ENCODE measurements at places on chromosomes 12 and 14.

GRCh38 chr14:103879570-103880347 lies 32.4 kb upstream of the PPP1R13B start:
- no peak for DNase-seq

DNA sequence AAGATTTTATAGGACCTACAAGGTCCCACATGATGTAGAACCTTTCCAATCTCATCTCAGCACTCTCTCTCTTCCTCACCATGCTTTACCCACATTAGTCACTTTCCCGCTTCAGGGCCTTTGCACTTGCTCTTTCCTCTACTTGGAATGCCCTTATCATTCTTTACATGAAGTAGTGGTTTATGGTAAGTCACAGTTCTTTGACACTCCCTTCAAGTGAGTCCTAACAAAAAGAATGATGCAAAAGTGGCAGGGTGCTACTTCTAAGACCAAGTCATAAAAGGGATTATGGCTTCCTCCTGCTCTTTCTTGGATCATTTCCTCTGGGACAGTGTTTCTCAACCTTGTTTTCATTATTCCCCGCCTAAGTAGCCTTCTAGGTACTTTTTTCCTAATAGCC lies 13.1 kb downstream of the TMBIM4 start:
- no peak for DNase-seq

DNA sequence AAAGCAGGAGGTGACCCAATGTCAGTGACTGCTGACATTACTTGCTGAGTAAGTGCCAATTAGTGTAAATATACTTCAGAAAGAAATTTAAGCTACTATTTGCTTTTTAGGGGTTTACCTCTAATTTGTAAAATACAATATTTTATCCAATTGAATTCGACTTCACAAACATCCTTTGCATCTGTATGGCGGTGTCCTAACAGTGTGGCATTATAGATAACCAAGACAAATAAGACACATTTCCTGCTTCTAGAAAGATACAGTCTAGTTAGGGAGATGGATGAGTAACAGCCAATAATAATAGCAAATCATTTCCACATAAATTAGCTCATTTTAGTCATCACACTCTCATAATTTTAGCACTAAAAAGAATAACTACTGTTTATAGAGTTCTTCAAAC lies 196.5 kb downstream of the AKAP6 start:
- no peak for DNase-seq

DNA sequence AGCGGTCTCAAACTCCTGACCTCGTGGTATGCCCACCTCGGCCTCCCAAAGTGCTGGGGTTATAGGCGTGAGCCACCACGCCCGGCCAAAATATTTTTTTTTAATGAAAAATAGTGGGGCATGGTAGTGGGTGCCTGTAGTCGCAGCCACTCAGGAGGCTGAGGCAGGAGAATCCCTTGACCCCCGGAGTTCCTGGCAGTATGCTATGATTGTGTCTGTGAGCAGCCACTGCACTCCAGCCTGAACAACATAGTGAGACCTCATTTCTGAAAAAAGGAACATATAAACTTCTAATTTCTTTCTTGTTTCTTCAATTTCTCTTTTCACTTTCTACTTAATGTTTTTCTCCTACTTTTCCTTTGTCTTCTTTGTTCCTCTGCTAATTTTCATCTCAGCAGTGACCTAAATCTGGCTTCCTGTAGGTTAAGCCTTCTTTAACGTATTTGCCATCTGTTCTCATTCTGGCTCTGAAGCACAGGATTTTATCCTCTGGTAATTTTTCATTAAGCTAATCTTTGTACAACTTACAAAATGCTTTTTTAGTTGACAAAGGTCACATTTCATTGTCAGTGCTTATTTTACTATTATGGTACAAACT lies 4.5 kb upstream of the RPGRIP1 start:
- no peak for DNase-seq

DNA sequence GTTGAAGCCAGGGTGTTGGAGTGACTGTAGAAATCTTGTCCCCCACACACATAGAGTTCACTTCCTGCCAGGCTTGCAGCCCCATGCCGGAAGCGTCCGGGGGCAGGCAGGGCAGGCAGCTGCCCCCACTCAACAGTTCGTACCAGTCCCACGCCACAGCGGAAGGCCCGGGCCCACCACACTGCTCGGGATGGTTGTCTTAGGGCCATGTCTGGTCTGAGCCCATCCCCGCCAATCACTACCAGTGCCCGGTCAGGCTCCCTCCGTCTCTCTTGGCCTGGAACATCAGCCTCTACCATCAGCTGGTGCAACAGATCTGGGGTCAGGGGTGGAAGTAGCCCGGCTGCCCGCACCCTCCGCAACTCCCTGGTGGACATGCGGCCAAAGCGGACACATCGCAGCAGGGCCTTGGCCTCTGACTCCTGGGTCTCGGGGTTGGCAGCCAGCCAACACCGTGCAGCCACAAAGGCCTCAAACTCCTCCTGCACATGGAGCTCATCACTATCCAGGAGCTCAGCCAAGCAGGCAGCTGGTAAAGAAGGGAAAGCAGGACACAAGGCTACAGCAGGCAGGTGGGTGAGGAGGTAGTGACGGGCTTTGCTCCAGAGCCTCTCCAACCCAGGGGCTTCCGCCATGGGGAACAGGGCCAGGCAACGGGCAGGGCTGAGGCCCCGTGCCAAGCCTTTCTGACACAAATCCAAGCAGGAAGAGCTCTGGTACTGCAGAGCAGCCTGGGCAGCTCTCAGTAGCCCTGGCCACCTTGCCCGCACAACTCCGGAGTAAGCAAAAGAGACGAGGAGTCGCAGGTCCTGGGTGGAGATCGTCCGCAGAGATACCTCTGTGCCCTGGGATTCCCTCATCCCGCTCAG lies 5.9 kb downstream of the KLHL33 start:
- no peak for DNase-seq

- no peak for DNase-seq
These were observed 24.2 kb upstream of the CLEC14A start for GRCh38 chr14:38280081-38280480.

DNA sequence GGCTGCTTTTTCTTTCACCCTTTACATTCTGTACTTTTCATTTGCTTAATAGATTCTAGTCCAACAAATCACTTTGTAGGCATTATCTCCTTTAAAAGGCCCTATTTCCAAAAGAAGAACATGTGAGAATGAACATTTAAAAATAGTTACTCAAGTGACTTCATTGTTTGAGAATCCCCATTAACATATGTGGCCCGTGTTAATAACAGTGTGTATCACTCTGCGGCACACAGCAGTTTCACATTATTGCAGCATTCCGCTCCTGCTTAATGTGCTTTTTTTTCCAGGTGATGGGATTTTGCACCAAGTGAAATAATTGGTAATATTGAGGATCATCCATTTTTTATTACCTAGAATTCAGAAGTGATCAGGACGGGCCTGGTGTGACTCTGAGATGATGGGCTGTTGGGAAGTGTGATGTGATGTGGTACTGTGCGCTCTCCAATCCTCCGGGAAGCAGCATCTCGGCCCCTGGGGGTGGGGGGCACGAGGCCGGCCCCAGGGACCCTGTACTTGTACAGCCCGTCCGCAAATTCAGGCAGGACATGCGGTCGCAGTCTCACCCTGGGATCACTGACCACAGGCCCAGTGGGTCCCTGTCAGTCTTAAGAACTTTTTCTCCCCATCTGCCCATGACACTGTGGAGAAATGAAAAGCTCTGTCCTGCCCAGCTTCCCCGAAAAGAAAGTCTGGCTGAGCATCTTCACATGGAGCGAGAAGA lies 32.9 kb downstream of the SLC15A4 start:
- no peak for DNase-seq

DNA sequence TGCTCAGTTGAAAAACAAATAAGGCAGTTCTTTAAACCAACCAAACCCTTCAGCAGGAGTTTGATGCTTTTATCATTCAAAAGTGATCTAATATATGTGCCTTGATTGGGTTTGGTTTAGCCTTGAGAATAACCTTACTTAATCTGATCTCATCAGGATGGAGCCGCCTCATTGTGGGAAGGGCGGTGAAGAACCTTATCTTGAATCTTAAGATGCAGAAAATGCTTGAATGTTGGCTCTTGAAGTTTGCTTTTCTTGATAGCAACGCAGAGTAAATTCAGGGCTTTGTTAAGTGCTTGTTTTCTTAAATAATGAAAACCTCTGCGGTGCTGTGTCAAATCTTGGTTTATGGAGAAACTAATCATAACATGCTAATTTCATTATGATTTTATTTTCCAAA lies 138.2 kb downstream of the MON2 start:
- DNase-seq: no peak

GRCh38 chr12:103665971-103666370 lies 78.9 kb downstream of the STAB2 start:
- DNase-seq: no peak

DNA sequence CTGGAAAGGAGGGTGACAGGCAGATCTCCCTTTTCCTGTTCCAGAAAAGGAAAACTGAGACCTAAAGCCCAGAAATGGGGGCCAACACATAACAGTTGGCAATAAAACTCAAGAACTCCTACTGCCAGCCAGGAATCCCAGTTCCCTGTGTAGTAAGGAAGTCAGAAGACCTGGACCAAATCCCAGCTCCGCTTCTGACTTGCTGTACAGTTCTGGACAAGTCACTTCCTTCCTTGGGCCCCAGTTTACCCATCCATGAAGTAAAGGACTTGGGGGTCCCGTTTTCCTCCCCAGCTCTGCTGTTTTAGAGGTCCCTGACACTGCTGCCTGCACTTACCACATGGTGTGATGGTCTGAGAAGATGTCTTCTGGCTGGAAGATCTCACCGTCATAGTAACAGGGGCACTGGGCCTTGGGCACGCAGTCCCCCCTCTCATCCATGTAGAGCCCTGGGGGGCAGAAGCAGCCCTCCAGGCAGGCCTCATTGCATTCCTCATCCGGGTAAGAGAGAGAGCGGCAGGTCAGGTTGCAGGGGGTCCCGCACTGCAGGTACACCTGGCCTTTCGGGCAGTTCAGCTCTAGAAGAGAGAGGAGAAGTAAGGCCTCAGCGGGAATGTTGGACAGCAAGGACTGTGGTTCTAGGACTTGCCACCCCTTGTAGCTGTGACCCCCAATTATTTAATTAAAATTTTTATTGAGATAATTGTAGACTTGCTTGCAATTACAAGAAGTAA lies 72.1 kb downstream of the VWF start:
- no peak for DNase-seq

- DNase-seq: no peak
These were observed 39.3 kb downstream of the SETD3 start for GRCh38 chr14:99441157-99441870.

- no peak for DNase-seq
These were observed 10.4 kb downstream of the CORO1C start for GRCh38 chr12:108720757-108721514.

DNA sequence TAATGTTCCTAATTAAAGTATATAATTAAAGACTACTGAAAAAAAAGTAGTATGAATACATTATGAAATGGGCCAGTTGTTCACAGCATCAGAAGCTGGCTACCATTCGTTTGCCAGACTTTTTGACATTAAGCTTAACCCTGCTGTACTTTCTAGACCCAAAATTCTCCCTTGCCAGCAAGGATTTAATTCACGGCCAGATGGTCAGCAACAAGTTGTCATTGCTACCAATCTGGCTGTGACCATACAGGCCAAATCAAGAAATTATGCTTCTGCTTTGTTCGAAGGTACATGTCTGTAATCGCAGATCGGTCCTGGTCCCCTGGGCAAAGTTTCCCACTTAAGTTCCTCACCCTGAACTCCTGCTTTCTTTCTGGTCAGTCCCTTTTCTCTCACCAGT lies 217.7 kb upstream of the ATXN7L3B start:
- no peak for DNase-seq

- DNase-seq: no peak
These were observed 1.5 kb downstream of the PRDM4 start for GRCh38 chr12:107759410-107759809.

DNA sequence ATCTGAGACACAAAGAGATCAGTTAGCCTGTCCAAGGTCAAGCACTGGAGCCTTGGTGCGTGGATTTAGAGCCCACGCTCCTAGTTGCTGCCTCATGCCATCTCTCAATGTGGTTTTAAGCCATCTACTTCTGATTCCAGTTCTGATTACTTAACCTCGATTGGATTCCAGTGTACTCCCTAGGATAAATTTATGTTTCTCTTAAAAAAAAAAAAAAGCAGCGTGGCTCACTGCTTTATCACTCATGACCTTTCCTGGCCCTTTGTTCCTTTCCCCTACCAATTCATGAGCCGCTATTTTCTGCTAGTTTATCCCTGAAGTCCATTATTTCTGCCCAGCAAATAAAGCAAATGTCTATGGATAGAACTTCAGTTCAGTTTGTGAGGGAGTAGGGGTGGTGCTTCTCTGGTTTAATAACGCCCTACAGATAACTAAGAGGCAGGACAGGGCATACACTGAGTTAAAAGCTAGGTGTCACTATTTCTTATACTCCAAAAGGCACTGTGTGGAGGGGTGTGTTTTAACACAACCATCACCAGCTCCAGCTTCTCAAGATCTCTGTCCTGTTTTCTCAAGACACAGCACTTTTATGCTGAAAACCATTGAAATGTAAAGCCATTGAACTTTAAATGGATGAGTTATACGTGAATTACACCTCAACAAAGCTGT lies 9.8 kb upstream of the PARP11 start:
- no peak for DNase-seq

Data from nucleus accumbens (tissue), 56 donors.